ENCODE measurements at places on chromosomes 7 and 10. TPM values are rescaled to one million over a fixed set of nuclear protein-coding genes. Genes with fewer than 3 reads are reported as not detected.

Gene HABP2
- 0.10 TPM for polyA plus RNA-seq

Gene DUSP5
- polyA plus RNA-seq: 4.2 TPM

DNA sequence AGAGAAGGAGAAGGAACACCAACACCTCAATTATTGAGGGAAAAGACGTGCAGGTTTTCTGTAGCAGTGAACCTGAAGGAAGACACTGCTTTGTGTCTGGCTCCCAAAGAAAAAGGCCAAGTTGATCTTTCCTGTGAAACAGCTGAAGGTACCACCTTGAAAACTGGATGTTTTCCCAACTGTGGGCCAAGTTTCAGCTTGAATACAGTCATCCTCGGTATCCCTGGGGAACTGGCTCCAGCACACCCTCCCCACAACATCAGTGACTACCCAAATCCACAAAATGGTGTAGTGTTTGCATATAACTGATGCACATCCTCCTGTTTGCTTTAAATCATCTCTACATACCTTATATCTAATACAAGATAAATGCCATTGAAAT, 297.0 kb upstream of the PITRM1 start:
- DNase-seq: no peak

DNA sequence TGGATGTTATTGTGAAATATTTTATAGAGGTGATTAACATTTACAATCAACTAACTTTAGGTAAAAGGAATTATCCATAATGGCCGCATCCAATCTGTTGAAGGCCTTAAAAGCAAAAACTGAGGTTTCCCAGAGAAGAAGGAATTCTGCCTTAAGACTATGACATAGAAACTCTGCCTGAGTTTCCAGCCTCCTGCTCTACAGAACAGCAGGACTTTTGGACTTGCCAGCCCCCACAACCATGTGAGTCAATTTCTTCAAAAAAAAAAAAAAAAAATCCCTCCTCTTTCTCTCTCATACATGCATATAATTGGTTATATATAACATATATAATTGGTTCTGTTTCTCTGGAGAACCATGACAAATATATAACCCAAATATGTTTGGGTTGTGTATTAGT, 15.4 kb downstream of the SLC25A28 start:
- no peak for DNase-seq

Data from hindlimb muscle (tissue), 1 donor.